ENCODE measurements at places on chromosomes 2 and 18. TPM values are rescaled to one million over a fixed set of nuclear protein-coding genes. Genes with fewer than 3 reads are reported as not detected.

The DSEL gene
- polyA plus RNA-seq, result 7.6 TPM

The VSNL1 gene
- 0.41 TPM for polyA plus RNA-seq

The ANKRD30B gene
- polyA plus RNA-seq, result not detected

The CHRND gene
- polyA plus RNA-seq, result not detected

The IFIH1 gene
- polyA plus RNA-seq, result 7.6 TPM

The TLX2 gene
- not detected for polyA plus RNA-seq

DNA sequence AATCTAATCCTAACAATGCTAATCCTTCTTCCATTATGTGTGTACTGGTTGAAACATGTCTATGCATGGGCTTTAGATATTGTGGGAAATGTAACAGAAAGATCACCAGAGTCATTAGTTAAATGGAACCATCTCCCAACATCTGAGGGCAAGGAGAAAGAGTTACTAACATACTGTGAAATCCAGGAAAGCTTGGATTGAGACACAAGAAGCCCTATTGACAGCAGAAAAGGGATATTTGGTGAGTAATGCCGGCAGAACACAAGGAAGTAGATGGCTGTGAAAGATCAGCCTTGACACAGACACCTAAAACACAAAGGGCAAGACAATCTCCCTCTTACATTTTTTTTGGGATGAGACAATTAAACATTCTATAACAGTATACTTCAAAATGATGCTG, 28.5 kb upstream of the LAMA1 start:
- no peak for DNase-seq

DNA sequence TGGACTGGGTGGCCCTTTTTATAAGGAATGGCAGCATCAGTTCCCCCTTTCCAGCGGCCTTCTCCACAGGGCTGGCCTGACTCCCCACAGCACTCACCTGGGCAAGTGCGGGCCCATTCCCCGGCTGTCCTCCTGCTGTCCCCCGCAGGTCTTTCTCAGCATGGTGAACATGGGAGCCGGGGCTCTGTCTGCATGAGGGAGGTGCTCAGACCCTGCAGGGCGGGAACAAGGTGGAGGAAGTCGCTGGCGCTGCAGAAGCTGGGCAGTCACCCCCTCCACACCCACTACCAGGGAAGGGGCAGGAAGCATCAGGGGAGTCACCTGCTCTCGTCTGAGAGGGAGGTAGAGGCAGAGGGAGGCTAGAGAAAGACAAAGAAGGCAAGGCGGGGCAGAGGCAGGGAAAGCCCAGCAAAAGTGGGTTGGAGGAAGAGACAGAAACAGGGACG, 12.2 kb downstream of the HES6 start:
- no peak for DNase-seq

GRCh38 chr18:37274309-37275236, 291.0 kb downstream of the CELF4 start:
- DNase-seq, result no peak

GRCh38 chr2:186399082-186399644, 86.9 kb upstream of the ZC3H15 start:
- DNase-seq, result no peak

DNA sequence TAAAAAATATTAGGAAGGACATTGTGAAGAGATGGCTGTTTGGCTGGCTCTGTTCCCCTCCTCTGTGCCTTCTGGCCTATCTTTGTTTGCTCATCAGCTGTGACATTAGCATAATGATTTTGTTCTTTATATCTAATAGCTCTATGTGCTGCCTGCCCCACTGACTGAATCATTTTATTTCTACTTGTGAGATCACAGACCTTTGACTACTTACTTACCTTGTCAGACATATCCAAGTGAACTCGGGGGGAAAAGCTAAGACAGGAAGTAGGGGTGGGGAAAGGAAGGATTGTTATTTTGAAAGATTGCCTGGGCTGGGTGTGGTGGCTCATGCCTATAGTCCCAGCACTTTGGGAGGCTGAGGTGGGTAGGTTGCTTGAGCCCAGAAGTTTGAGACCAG, 104.2 kb downstream of the ASAP2 start:
- DNase-seq, result no peak

- DNase-seq, result no peak
These were observed 14.5 kb downstream of the SH3RF3 start for GRCh38 chr2:109143214-109144187.

DNA sequence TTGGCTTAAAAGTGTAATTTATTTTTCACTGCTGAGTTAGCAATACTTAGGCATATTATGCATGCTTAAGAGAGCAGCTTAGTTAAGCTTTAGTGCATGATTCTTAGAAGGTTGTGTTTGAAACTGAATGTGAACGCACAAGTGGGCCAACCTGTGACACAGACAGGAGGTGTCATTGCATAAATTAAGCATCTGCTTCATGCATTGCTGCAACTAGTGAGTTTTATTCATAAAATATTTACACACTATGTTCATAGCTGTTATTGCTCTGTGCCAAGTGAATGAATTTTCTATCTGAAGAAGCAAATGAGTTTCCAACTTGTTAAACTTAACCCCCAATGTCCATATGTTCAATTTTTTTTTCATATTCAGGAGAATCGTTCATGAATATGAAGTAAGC, 806.4 kb downstream of the GALR1 start:
- no peak for DNase-seq

DNA sequence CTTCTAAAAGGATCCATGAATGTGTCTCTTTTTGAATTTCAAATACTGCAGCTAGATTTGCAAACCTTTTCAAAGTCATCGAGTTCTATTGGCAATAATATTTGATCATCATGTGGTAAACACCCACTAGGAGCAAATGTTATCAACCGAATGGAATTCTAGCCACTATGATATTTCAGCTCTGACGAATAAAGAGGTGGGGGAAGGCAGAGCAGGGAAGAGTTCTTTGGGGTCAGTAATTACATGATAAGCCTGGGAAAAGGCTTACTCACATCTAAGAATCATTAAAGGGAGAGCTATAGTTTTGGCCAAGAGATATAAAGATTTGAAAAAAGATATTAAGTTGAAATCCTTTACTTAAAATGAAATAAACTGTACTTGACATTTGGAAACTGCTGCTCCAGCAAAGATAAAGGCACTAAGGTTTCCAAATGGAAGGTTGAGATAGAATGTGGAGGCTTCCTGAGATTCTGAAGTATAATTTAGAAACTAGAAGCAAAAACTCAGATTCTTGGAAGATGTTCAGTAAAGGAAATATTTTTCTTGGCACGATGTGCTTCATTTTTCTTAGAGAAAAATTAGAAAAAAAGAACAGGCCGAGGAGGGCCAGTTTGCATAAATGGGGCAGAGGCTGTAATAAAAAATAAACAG, 104.7 kb upstream of the ARHGAP28 start:
- DNase-seq, result no peak

GRCh38 chr2:150191349-150191748, 296.1 kb downstream of the RND3 start:
- no peak for DNase-seq

DNA sequence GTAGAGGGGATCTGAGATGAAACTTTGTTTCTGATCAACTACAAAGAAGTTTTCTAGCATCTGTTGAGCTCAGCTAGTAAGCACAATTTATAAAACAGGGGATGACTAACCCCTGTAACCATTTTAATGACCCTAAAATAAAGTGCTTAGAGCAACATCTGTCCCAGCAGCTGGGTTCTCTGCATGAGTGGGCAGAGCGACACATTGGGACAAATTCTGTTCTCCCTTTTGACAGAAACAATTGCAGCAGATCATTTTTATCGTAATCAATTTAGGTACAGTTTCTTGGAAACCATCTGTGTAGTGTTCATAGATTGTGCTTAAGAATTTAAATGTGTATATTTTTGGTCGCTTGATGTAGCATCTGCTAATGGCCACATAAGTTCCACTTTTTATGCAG, 678.0 kb downstream of the RNF144A start:
- DNase-seq, result no peak
